Upper lobe of right lung (tissue), 1 donor: ENCODE measurements at places on chromosomes 13 and 19.

- no peak for DNase-seq
These were observed 119.7 kb downstream of the COL4A2 start for GRCh38 chr13:110426735-110427134.

DNA sequence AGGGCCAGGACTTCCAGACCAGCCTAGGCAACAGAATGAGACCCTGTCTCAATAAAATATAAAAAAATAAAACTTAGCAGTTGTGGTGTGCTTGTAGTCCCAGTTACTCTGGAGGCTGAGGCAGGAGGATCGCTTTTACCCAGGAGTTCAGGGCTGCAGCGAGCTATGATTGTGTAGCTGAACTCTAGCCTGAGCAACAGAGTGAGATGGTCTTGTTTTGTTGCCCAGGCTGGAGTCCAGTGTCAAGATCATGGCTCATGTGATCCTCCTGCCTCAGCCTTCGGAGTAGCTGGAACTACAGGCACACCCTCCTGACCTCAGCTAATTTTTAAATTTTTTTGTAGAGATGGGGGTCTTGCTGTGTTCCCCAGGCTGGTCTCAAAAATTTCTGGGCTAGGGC is 4.3 kb upstream of the JUNB start:
- DNase-seq: no peak

GRCh38 chr13:108741930-108742329 is 112.5 kb downstream of the MYO16 start:
- DNase-seq: no peak

DNA sequence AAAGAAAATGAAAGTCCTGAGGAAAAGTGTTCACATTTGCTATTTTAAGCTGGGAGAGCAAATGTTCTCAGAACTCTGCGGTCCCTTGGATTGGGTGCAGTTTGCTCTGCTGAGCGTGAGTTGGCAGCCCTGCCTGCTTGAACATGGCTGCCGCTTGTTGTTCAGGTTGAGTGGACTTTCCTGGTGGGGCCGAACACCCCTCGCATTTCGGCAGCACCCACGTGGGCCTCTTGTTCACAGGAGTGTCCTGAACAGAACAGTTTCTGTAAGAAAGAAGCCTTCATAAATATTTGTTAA is 10.8 kb upstream of the RNF113B start:
- DNase-seq: no peak

GRCh38 chr19:51712461-51713081 is 11.2 kb downstream of the HAS1 start:
- no peak for DNase-seq

GRCh38 chr13:30997697-30998096 is 65.2 kb downstream of the TEX26 start:
- DNase-seq: no peak

DNA sequence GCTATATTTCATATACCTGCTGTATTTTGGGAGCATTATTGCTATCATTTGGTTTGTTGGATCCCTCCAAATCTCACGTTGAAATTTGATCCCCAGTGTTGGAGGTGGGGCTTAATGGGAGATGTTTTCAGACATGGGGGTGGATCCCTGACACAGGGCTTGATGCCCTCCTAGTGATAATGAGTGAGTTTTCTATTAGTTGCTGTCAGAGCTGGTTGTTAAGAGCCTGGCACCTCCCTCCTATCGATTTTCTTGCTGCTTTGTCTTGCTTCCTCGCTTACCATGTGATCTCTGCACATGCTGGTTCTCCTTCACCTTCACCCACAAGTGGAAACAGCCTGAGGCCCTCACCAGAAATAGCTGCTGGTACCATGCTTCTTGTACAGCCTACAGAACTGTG is 259.9 kb upstream of the STARD13 start:
- DNase-seq: no peak

- DNase-seq: no peak
These were observed 166.8 kb upstream of the FREM2 start for GRCh38 chr13:38520041-38520440.

GRCh38 chr19:662207-662961 is 630 bp downstream of the RNF126 start:
- DNase-seq: peak; percentile 84

DNA sequence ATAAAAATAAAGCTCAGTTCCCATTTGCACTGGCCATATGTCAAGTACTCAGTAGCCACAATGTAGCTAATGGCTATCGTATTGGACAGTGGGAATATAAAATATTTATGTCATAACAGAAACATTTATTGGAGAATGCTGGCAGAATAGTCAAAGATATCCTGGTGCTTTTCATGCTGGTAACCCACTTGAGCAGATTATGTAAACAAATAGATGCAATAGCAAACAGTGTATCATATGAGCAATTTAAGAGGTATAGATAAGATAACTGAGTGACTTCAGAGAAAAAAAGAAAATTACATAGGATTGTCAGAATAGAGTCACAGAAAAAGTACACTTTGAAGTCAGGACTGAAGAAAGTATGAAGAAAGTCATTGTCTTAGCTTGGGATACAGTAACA is 426.6 kb downstream of the NDFIP2 start:
- no peak for DNase-seq

- no peak for DNase-seq
These were observed 58.4 kb upstream of the C13orf46 start for GRCh38 chr13:114032126-114032799.

DNA sequence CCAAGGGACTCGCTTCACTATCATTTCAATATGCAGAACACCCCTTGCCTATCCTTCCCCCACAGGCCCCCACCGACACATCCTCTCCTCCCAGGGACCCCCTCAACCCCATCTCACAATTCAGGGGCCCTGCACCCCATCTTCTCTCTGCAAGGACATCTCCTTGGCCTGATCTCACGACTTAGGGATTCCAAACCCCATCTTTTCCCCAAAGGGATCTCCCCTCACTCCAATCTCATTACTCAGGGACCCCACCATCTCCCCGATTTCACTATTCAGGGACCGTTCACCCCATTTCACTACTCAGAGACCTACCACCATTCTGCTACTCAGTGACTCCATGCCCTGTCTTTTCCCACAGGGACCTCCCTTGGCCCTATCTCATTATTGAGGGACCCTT is 1.4 kb downstream of the MAP2K2 start:
- DNase-seq: no peak

DNA sequence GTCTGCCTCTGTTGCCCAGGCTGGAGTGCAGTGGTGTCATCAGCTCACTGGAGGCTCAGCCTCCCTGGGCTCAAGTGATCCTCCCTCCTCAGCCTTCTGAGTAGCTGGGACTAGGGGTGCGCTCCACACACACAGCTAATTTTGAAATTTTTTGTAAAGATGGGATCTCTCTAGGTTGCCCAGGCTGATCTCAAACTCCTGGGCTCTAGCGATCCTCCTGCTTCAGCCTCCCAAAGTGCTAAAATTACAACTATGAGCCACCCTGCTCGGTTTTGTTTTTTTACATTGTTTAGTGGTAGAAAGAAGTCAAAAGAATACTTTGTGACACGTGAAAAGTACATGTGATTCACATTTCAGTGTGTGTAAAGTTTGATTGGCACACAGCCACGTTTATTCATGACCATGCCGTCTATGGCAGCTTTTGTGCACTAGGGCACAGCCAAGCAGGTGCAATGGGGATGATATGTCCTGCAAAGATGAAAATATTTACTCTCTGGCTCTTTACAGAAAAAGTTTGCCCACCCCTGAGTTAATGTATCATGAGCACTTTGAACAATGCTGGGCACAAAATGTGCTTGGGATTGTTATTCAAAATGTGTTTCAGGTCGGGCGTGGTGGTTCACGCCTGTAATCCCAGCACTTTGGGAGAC is 16.2 kb upstream of the NFIC start:
- DNase-seq: no peak

DNA sequence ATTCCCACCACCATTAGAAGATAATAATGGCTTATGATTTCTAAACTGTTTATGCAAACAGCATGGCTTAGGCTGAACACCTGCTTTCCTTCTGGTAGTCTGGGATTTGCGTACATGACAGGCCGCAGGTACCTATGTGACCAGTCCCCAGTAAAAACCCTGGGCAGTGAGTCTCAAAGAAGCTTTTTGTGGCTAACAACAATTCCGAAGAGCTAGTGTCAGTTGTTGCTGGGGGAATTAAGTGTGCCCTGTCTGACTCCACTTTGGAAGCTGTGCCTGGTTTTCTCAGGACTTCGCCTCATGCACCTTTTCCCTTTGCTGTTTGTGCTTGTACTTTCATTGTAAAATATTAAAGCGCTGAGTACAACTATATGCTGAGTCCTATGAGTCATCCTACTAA is 250.2 kb upstream of the MIR17HG start:
- DNase-seq: no peak

- DNase-seq: no peak
These were observed 52.0 kb downstream of the COG3 start for GRCh38 chr13:45516757-45517156.

DNA sequence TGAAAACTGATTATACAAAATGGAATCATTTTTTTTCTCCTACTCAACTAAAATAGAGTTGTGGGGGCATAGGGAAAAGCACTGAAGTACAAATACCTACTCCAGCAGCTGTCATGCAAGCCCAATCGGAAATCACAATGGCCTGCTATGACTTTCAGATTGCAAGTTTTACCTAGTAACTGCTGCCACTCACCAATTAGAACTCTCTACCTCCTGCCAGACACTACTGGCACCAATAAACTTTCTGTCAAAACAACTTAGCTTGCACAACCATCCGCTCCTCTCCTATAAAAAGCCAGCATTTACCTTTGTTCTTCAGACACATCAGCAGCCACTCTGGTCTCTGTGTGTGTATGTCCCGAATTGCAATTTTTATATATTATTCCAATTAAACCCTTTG is 9.3 kb upstream of the TRPC4 start:
- no peak for DNase-seq

DNA sequence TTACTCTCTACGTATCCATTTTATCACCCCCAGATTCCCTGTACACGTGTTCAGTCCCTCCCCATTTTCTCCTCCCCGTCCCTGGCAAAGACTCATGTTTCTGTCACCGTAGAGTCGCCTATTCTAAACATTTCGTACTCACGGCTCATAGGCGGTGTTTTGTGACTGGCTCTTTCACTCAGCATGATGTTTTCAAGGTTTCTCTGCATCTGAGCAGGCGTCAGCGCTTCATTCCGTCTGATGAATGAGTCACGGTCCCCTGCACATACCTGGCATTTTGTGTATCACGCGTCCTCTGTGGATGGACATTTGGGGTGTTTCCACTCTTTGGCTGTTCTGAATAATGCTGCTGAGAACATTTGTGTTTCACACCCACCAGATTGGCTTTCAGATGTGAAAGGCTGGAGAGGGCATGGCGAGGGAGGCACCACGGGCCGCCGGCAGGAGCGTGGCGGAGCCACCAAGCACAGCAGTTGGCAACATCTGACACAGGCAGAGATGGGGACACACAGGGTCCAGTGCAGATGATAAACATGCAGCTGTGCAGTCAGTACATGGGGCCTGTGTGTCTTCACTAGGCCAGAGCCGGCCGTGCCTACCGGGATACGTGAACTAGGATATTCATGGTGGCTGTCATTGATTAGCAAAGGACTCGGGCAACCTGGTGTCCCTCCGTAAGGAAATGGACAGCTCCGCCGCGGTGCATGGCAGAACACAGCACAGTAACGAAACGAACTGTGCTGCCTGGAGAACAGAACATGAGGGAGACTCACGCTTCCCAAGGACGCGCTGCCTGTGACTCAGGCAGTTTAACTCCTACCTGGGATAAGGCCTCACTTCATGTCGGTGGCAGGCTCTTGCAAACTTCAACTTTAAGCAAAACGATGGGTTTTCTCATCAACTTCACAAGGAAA is 117.2 kb downstream of the ATP11A start:
- DNase-seq: no peak

DNA sequence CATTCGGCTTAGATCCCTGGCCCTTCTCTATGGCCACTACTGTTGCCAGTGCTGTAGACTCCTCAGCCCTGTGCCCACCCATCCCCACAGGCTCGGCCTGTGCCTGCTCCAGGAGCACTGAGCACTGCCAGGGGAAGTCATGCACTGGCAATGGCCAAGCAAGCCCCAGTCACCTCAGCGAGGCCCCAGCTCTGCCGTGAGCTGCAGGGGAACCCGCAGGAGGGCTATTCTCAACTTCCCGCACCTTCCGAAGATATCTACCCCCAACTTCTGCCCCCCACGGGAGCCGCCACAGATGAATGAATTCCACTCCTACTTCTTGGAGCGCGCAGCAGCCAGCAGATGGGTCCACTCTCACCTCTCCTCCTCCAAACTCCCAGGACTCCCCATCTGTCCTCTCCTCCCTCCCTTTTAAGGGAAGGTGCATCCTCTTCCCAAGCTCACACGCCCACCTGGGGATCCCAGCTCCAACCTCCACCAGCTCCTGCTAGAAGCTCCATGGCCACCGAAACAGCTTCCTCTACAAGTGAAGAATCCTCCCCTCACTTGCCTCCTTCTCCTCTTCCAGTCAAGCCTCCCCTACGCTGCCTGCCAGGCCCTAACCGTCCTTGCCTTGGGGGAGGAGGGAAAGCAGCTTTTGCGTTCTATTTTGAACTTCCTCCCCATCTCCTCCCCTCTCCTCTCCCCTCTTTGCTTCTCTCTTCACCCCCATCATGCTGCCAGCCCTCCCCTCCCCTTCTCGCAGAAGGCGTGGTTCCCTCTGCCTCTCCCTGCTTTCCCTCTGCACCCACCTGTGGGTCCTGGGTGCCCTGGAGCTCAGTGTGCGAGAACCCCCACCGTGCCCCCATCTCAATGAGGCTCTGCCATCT is 52.2 kb downstream of the PEPD start:
- peak; percentile 41 for DNase-seq

DNA sequence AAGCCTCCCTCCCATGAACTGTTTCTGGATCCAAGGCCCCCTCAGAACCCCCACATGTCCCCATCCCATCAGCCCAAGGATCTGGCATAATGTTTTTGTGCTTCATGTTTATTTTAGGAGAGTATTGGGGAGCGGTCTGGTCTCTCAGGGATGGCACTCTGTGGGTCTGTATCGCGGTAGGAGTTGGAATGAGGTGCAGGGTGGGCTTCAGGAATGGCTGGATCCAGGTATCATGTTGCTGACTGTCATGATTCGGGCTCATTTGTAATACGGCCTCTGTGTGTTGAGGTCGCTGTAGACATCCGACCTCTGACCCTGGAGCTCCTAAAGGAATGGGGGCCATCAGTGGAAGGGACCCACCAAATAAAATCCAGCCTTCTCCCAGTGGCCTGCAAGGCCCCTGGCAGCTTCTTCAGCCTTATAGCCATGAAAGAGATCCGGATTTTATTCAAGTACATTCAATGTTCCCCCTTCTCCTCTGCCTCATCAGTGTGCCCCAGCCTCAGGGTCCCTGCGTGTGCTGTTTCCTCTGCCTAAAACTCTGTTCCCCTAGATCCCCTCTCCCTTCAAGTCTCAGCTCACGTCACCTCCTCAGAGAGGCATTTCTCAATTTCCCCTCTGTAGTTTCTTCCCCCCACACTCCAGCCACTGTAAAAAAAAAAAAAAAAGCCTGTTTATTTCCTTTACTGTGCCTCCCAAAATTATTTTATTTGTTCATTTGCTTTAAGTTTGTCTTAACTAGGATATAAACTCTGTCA is 2.2 kb downstream of the HCST start:
- no peak for DNase-seq

- DNase-seq: no peak
These were observed 223.6 kb downstream of the RGCC start for GRCh38 chr13:41680900-41681299.
